ENCODE measurements at places on chromosomes 12 and 14.

DNA sequence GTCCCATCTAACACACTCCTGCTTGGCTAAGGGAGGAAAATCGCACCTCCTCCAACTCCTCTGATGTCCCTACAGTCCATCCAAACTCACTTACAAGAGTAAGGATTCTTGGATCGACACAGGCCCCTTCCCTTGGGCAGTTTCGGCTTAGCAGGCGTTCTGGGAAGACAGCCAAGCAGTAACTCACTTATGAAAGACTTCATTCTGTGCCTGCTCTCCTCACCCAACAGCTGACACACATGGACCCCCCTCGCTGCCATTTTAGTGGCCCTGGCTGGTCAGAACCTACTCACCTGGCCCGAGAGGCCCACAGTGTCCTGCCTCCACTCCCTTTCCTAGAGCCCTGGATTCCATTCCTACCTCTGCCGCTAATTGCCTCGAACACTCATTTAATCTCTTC lies 52.3 kb upstream of the BCL2L14 start:
- no peak for DNase-seq

GRCh38 chr12:11827091-11828061 lies 177.9 kb downstream of the ETV6 start:
- no peak for DNase-seq

DNA sequence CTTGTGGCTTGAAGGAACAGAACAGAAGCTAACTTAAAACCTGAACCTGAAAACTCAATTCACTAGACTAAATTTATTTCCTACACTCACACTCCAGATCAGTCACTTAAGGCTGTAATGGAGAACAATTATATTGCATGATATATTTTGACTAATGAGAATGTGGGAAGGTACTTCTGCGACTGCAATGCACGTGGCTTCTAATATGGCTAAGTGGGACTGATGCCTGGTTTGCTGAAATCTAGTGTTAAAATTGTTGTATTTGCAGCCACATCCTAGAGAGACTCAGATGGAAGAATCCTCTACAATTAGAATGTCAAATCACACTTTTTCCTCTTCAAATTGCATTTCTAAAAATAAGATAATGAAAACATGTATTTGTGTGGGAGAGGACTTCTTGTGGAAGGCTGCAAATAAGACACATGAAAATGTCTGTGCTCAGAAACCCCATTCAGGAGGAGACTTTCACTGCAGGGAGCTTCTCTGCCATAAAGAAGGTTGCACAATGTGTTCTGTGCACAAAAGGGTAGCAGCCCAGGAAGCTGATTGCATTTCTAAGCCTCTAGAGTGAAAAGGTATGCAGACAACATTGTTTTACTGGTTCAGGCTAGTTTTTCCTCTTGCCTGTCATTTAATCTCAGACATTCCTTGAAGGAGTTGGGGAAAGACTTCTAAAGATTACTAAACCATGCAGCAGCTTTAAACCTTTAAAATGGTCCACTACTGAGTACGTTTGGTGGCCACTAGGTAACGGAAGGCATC lies 224.3 kb downstream of the NEDD1 start:
- DNase-seq, result no peak

GRCh38 chr12:131905630-131906091 lies 11.2 kb downstream of the ULK1 start:
- no peak for DNase-seq

DNA sequence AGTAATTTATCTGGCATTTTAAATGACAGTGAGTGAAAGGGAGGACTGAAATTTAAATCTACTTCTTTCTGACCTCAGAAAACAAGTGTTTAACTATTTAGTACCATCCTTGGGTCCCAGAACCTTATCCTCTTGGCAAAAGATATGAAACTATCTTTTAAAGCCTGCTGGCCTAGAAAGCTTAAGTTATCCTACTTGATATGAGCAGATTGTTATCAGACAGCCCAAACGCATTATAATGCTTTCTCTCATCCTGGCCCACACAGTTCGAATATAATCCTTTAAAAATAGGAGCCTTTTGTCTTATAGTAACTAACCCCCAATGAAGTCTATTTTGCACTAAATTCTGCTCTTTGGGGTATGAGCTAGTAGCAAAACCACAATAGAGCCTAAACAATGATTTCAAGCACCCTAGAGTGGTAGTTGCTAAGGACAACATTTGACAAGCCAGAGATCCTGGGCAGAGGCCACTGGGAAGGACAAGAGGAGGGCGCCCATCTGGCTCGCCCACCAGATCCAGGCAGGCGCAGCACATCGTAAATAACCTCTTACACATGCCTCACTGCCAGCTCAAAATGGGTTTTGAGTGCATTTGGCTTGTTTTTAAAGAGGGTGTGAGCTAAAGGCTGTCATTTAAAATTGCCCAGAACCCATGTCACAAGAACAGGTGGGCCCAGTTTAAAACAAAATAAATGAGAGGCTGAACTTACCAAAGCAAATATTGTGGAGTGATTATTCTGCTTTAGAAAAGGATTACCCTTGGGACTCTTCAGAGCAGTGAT lies 37.7 kb upstream of the CRY1 start:
- no peak for DNase-seq

DNA sequence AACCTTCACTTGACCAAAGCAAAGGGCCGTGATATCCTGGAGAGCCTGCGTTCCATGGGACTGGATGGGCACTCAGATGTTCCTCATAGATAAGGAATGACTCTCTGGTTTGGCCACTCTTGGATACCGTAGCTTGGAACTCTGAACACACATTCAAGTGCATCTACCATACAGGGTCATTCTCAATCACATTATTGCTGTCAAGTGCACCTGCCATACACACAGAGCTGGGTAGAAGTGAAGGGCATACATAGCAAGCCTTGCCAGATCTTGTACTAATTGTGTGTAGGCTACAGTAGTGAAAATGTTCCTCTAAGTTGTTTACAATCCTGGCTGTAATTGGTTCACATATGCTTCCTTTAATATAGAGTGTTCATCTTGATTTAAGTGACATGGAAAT lies 58.3 kb downstream of the PELI2 start:
- DNase-seq, result no peak

DNA sequence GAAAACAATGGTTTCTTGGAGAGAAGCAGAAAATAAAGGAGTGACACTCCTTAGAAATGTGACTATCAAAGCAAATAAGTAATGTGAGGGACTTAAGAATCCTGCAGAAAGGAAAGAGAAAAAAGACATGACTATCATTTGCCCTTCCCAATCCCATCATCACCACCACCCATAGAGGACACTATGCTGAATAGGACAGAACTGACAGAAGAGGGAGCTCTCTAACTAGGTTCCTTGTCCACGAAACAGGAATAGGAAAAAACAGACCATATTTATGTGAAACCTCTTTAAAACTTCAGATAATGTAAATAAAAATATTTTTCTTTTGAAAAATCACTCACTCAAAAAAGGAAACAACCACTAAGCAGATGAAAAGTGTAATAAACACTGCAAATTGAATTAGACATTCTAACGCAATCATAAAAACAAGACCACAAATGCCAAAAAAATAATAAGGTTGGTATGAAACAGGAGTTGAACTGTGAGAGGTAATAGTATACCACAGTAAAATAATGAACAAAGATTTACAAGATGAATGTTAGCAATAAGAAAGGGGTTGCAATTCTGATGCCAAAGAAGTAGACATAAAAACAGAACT lies 24.1 kb downstream of the KLRD1 start:
- DNase-seq, result peak; percentile 20

GRCh38 chr14:67722293-67722692 lies 20.6 kb downstream of the RDH12 start:
- no peak for DNase-seq

DNA sequence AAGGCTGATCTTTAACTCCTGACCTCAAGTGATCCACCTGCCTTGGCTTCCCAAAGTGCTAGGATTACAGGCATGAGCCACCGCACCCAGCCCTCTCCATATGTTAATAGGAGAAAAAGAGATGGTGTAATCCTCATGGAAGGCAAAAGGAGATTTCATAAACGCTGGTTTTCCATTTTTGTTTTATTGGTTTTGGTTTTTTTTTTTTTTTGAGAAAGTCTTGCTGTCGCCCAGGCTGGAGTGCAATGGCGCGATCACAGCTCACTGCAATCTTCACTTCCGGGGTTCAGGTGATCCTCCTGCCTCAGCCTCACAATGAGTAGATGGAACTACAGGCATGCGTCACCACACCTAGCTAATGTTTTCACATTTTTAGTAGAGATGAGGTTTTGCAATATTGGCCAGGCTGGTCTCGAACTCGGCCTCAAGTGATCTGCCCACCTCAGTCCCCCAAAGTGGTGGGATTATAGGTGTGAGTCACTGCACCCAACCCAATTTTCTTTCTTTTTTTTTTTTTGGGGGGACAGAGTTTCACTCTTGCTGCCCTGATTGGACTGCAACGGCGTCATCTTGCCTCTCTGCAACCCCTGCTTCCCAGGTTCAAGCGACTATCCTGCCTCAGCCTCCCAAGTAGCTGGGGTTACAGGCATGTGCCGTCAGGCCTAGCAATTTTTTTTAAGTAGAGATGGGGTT lies 8.1 kb downstream of the PTGES3 start:
- DNase-seq, result no peak

DNA sequence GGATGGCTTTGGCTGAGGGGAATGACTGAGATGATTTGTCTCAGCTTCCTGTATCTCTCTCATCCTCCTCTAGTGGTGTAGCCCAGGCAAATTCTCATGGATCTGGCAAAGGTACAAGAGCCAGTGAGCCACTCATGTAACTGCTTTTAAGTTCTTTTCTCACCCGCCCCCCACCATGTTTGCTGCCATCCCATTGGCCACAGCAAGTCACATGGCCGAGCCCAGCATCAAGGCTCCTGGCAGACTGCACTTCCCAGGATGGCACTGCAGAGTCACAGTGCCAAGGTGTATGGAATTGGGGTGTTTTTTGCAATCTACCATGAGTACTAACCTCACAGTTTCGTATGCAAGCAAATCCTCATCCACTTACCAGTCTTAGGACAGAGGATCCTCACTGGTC lies 50.9 kb downstream of the CHST11 start:
- no peak for DNase-seq

GRCh38 chr12:24177889-24178288 lies 228.4 kb upstream of the SOX5 start:
- no peak for DNase-seq

DNA sequence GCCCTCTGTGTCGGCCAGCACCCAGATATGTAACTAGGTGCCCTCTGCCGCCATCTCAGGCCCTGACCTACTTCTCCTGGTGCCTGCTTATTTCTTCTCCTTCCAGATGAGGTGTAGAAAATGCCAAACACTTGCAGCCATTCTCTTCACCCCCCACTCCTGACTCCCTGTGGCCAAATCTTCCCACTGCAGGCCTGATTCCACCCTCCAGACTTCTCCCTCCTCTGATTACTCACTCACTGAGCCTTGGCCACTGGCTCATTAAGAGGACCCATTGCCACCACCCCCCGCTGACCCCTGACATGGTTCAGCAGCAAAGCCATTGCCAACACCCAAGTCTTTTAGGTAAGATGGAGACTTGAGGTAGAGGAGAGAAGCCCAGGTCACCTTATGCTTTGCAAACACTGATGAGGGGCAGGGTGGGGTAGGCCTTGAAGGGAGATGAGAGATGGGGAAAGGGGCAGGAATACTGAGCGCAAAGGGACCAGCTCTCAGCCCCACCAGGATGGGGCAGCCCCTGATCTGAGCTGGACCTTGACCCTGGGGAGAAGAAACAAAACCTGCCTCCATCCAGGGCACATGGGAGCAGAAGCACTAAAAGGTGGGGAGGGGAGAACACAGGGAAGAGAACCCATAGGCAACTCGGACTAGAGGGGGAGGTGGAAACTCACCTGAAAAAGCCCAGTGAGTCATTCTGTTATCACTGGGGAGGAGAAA lies 25.1 kb upstream of the ANO2 start:
- no peak for DNase-seq

DNA sequence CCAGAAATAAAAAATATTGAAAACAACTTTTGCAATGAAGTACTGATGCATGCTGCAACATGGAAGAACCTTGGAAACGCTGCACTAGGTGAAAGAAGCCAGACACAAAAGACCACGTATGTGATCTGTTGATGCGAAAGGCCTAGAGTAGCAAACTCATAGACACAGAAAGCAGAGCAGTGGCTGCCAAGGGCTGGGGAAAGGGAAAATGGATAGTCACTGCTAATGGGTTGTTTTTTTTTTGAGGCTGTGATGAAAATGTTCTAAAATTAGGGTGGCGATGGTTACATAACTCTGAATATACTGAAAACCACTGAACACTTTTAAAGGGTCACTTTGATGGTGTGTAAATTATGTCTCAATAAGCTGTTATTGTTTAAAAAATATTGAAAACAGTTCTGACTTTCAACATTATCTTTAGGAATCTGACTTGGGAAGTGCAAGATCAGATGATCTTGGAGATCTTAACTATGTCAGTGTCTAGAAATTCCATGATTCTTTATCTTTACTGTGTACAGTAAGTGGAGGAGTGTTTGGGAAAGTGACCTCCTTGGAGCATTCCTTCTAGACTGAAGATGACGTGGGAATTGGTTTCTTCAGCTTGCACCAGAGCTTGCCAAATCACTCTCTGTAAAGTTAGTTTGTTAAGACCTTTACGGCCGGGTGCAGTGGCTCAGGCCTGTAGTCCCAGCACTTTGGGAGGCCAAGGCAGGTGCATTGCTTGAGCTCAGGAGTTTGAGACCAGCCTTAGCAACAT lies 12.4 kb downstream of the MLXIP start:
- peak; percentile 79 for DNase-seq

GRCh38 chr14:101187816-101188570 lies 284.5 kb upstream of the RTL1 start:
- no peak for DNase-seq

- no peak for DNase-seq
These were observed 1.5 kb downstream of the INF2 start for GRCh38 chr14:104690861-104691455.

DNA sequence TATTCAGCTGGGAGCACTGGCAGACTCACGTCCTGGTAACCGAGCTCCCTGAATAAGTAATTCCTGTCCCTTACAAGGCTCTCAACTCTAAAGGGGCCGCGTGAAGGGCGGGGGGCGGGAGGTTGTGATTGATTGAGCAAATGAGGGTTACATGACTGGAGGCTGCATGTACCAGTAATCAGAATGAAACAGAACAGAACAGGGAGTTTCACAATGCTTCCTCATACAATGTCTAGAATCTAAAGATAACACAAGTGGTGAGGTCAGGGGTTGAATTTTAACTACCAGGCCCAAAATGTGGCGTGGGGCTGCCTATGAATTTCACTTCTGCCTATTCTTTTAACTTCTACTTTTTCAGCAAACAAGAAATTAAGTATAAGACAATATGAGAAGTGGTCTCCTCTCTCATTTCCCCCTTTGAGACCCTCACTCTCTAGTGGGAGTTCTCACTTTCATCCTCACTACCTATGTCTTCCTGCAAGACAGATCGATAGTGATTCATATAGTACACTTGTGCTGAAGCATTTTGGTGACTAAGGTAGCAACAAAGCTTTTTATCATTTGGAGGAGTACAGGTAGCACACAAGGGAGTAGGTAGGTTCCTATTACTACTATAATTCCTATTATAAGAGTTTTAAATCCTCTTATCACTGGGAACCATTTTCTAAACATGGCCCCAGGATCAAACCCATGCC lies 239.8 kb downstream of the KTN1 start:
- DNase-seq, result no peak

GRCh38 chr14:24416254-24416931 lies 13.1 kb downstream of the CBLN3 start:
- DNase-seq, result no peak
